Activated CD4-positive, alpha-beta T cell treated with anti-CD3 and anti-CD28 coated beads, Interleukin-2, amount 10 ng/mL, durations not matched to agents 7 days and 5 days (primary cell): ENCODE measurements at places on chromosomes 13 and 19.

DNA sequence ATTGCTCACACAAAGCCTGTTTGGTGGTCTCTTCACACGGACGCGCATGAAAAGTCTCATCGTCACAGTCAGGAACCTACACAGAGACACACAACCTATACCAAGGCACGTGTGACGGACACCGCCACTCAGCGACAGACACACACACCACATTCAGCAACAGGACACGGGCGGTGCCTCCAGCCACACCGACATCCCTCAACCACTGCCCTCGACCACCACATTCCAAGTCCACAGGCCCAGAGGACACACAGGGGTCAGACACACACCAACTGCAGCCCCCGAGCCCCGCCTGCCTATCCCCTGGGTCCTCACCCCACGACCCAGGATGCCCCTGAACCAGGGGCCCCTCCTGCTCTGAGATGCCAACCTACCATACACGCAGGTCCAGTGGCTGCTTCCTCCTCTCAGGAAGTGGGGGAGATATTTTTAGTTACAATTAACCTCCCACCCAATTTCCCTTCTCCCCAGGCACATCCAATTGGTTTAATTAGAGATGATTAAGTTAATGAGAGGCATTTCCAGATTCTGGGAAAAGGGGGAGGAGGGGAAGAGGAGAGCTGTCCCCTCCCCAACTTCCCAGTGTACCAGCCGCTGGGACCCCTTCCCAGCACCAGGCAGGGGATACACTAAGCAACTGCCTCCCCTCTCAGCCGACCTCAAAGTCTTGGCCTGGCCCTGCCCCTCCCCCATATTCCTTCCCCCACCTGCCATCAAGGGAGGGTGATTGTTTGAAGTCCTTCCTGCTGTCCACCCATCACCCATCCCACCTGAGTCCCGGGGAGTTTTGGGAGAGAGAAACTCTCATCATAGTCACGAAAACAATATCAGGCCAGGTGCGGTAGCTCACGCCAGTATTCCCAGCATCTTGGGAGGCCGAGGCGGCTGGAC is 20.4 kb downstream of the MEIS3 start:
- DNase-seq = no peak

- DNase-seq = no peak
Measured at GRCh38 chr13:110984381-110984780, 69.5 kb upstream of the ANKRD10 start.

DNA sequence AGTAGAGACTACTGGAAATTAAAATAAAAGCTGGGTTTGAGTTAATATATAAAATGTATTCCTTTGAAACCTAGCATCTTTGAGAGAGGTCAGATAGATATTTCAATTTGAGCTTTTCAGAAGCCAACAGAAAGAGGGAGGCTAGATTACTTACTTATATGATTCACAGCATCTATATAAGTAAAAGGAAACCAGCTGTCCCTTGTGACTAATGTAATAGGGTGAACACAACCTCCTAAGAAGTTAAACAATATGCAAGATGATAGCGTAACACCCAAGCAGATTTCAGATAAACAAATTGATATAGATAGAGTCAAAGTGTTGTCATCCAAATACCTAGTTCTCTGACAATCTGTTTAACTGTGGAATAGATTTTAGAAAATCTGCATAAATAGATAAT is 393.5 kb upstream of the GPC6 start:
- DNase-seq = no peak

GRCh38 chr19:35556846-35557538 is 6.5 kb downstream of the ATP4A start:
- DNase-seq = no peak

GRCh38 chr13:46739447-46740098 is 57.4 kb downstream of the ESD start:
- DNase-seq = no peak

GRCh38 chr13:101579281-101579802 is 126.9 kb downstream of the ITGBL1 start:
- DNase-seq = no peak

- DNase-seq = no peak
Measured at GRCh38 chr13:96199315-96199714, 109.4 kb downstream of the HS6ST3 start.

DNA sequence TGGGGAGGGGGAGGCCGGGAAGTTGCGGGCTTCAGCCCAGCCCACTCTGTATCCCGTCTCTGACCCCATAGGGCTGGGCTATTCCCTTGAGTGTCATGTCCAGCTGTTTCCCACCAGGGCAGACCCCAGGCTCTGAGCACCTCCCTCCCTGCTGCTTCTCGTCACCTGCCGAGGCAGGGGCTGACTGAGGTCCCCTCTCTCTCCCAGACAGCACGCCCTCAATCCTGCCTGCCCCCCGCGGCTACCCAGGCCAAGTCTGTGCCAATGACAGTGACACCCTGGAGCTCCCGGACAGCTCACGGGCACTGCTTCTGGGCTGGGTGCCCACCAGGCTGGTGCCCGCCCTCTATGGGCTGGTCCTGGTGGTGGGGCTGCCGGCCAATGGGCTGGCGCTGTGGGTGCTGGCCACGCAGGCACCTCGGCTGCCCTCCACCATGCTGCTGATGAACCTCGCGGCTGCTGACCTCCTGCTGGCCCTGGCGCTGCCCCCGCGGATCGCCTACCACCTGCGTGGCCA is 625 bp downstream of the F2RL3 start:
- no peak for DNase-seq

- no peak for DNase-seq
Measured at GRCh38 chr19:29128203-29128602, 84.7 kb downstream of the UQCRFS1 start.

- no peak for DNase-seq
Measured at GRCh38 chr13:109332506-109333499, 453.6 kb downstream of the IRS2 start.

DNA sequence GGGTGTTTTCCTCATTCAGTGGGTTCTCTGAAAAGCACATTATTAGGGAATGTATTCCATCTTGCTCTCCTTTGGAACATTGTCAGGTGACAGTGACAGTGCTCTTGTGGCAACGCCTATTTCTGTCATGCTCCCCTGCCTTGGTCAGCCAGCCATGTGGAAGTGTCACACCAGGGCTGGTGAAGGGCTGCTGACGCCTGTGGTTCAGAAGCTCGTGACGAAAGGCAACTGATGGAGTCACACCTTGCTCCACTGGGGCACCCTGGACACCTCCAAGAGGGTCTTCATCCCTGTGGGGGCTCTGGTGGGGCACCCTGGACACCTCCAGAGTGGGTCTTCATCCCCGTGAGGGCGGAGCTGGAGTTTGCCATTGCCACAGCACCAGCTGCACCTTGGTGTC is 68.9 kb upstream of the GPR183 start:
- peak; percentile 6 for DNase-seq

GRCh38 chr13:42255886-42256285 is 16.1 kb upstream of the AKAP11 start:
- DNase-seq = no peak

GRCh38 chr13:71877256-71877653 is 10.3 kb upstream of the DACH1 start:
- DNase-seq = no peak

GRCh38 chr19:38657633-38658222 is 10.3 kb downstream of the ACTN4 start:
- no peak for DNase-seq
